ENCODE measurements at places on chromosomes 2 and 18.

- DNase-seq = no peak
Observed at GRCh38 chr18:22827741-22828140, 105.4 kb upstream of the RBBP8 start.

DNA sequence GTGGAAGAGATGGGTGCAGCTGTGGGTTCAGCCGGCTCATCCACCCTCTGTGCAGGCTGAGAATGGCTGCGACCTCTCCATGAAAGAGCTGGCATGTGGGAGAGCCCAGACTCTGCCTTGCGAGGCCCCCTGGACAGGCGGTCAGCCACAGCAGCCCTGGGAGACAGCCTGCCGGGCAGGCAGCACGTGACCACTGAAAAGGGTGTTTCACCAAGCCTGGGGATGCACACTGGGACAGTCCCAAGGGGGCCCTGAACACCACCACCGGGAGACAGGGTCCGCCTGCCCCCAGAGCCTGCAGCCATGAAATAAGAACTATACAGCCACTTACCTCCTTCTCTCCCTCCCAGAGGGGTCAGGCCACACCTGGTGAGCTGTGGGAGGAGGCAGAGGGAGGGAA, 11.5 kb downstream of the RFX8 start:
- no peak for DNase-seq

GRCh38 chr2:29219374-29219773, 104.2 kb downstream of the CLIP4 start:
- no peak for DNase-seq

DNA sequence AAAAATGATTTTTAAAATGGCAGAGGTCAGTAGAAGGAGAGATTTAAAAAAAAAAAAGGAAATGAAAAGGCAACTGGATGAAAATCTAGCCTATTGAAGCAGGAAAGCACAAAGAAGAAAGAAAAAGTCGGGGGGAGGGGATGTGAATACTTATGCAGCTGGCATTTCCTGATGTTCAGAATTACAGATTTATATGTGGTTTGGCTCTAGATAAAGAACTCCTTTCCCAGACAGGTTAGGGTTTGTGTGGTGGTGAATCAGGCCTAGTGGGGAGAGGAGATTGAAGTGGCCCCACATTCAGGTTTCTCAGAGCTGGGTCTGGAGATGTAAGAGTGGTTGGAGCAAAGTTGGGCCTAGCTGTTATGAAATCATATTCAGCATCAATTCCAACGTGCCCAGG, 394.4 kb downstream of the FIGN start:
- no peak for DNase-seq

DNA sequence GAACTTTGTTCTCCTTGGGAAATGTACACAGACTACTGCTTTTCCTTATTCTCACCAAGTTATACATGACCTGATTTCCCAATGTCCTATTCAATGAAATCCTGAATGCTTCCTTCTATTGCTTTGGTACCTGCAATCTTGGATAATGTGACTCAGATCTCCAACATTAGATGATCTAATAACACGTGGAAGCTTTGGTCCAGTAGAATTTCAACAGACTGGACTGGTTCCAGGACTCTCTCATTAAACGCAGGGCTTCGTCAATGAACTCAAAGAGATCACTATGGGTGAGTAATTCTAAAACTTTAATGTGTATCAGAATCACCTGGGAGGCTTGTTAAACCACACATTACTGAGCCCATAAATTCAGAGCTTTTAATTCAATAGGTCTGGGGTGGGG, 413.6 kb upstream of the KCNH7 start:
- no peak for DNase-seq

GRCh38 chr2:221616561-221616960, 44.5 kb upstream of the EPHA4 start:
- DNase-seq = no peak

DNA sequence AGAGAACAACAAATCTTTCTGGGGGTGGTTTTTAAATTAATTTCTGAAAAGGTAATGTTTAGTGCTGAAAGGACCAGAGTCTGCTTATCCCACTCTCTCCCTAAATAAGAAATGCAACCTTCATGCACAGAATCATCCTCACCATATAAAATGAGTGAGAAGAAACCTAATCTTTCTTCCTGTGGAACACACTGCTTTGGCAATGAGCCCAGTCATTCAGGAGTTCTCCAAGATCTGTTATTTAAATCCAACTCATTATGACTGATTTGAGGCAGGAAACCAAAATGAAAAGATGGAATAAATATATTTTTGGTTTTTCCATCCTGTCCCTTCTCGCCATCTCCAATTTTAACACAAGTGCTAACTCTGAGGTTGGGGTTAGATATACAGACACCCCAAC, 228.3 kb downstream of the SRBD1 start:
- no peak for DNase-seq

GRCh38 chr2:79862756-79863155, 349.9 kb downstream of the CTNNA2 start:
- DNase-seq = no peak

- no peak for DNase-seq
Observed at GRCh38 chr2:5546181-5546580, 146.0 kb upstream of the SOX11 start.

DNA sequence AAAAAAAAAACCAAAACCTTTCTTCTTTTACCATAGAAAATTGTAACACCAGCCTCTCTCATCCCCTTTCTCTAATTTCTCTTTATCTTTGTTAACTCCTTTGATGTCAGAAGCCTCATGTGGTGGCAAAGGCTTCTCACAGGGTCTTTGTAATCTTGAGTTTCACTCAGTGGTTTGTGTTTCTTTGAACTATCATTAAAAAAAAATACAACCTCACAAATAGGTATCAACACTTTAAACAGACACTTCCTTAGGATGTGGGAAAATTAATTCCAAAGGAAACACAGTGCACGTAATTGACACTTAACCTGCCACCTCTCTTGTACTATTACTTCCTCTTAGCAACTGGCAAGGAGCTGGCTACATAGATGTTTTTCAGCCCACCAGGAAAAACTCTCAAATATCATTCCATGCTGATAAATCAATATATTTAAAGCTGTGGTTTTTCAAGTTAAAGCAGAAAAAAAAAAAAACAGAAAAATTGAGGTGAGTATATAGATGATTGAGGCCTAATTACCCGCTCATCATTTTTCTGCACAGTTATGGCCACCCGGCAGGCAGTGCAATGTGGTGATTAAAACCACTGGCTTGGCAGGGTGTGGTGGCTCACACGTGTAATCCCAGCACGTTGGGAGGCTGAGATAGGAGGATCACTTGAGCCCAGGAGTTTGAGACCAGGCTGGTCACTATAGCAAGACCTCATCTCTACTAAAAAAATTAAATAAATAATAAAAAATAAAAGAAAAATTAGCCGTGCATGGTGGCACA, 193.5 kb downstream of the MYO3B start:
- DNase-seq = no peak

- DNase-seq = no peak
Observed at GRCh38 chr2:6506859-6507258, 358.8 kb downstream of the CMPK2 start.

DNA sequence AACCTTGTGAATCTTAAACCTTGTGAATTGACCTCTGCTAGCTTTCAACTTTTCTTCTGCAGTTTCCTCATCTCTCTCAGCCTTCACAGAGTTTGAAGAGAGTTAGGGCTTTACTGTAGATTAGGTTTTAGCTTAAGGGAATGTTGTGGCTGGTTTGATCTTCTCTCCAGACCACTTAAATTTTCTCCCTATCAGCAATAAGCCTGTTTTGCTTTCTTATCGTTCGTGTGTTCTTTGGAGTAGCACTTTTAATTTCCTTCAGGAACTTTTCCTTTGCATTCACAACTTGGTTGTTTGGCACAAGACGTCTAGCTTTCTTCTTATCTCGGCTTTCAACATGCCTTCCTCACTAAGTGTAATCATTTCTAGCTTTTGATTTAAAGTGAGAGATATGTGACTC, 2.8 kb upstream of the CDCA7 start:
- no peak for DNase-seq

- no peak for DNase-seq
Observed at GRCh38 chr18:79578396-79579260, 101.0 kb upstream of the CTDP1 start.

DNA sequence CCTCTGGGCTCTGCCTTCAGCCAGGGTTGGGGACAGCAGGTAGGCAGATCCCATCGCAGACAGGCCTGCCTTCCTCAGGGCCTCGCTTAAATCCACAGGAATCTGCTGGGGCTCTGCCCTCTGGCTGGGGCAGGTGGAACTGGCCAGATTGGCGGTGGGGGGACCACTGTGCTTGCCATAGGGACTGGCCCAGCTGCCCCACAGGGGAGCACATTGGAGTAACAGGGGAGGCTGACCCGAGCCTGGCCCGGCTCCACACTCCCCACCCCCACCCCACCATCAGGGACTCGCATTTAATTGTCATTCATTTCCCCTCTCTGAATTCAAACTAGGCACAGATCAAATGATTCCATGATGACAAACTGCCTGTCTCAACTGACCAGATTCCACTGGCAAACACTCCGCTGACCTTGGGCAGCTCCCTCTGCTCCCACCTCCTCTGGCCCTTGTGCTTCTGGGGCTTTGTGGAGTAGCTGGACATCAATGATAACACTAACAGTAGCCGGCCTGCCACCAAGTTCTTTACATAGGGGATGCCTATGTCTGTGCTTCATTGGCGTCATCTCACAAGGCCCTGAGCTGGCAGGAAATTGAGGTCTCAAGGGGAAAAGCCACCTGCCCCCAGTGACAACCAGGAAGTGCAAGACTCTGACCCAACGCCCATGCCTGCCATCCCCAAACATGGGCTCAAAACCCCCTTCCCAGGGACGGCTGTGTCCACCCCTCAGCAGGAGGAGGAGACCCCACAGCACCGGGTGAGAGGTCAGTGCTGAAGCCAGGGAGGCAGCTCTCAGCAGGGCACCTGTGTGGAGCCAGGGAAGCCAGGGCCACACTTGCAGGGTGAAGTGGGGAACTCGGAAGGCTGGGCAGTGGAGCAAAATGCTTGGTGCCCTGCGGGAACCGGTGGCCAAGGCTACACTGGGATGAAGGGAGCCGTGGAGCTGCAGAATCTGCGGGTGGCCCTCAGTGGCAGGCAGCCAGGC, 2.1 kb upstream of the B3GNT7 start:
- no peak for DNase-seq

DNA sequence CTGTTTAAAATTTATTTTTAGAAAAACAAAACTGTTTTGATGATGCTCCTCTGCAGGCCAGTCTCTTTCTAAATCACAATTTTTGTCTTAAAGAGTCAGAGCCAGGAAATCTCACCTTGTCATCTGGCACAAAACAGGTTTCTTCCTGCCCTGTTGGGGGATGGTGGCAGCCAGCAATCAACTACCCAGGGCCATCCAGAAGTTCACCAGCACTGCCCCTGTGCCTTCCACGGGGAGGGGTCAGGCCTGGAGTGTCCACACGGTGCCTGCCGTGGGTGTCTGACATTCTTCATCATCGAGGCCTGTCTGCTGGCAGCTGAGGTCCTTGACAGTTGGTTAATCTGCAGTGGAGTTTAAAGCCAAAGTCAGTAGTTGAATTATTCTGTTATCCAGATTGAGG, 40.0 kb upstream of the BMP10 start:
- DNase-seq = no peak

DNA sequence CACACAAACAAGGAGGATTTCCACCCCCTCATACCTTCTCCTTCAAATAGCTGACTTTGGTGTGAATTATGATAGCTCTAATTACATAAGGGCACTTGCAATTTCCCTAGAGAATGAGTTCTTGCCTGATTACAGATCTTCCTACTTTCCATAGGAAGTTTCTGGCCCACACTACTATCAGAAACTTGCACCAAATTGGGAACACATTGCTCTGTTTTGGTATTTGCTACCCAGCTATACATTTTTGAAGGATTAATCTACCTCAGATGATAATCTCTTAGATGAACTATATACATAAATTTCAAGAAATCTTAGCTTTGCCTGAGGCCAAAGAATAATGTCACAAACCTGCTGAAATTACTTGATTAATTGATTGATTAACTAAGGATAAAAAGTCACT, 4.9 kb downstream of the DCC start:
- DNase-seq = no peak

- no peak for DNase-seq
Observed at GRCh38 chr2:118224895-118225311, 136.6 kb downstream of the INSIG2 start.

GRCh38 chr2:67694445-67694844, 297.3 kb downstream of the ETAA1 start:
- peak; percentile 58 for DNase-seq

DNA sequence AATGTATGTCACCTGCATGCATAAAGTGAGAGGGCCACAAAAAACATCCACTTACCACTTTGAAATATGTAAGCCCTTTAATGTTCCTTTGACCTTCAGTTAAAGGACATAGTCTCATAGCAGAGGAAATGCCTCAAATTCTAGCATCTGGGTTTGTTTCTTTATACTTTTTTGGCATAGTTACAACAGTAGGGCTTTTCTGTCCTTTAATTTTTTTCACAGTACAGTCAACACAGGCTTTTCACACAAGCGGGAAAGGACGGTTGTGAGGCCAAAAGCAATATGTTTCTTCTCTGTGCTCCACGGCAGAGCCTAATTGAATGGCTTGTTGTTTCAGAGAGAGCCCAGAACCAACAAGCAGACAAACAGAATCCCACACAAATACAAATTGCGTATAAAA, 57.6 kb downstream of the CRIM1 start:
- DNase-seq = peak; percentile 60

DNA sequence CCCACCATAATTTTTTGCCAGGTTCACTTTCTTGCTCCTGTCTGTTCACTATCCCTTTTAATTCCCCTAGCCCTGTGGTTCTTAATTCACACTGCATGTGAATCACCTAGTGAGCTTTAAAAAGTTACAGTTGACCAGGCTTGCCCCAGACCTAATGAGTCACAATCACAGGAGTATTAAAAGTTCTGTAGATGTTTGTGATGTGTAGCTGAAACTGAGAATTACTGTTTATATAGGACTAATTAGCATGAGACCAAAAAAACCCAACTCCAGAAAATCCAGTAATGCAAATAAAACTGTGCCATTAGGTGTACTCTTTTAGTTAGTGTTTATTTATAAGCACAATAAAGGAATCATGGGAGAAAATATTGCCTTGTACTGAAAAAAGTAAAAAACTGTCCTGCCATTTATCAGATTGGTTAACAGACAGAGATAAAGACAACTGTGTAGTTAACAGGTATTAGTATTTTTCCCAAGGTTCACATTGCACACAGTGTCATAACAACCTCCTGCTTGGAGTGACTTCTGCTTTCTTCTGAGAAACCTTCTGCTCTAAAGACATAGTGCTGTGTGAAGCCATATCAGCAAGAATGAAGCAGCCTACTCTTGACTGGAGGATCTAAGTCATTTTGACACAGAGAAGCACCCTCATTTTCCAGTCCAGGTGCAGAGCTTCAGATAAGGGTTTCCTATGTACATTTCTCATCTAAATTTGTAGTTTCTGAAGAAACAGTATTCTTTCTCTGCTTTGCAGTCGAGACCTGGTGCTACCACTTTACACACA, 39.0 kb downstream of the VAPA start:
- DNase-seq = no peak

DNA sequence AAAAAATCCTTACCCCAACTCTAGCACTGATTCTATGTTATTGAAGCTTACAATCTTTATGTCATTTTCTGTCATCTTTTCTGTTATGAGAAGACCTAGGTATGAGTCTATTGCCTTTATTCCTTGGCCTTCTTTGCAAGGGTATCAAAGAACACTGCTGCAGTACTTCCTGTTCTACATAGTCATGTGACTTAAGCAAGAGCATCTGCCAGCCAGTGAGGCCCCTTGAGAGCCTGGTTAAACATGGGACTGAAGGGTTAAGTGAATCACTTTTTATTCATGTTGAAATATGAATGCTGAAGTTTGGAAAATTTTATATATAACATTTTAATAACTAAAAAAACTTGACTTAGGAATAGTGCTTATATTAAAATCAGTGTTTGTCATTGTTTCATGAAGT, 844 bp upstream of the CPS1 start:
- no peak for DNase-seq

Measured in renal pelvis (tissue), 12 donors.